ENCODE measurements at places on chromosomes 1 and 21.

- no peak for DNase-seq
These were observed 12.7 kb upstream of the TRAF3IP3 start for GRCh38 chr1:209743145-209743482.

- DNase-seq, result peak; percentile 41
These were observed 4.9 kb downstream of the MDM4 start for GRCh38 chr1:204520834-204521709.

- no peak for DNase-seq
These were observed 589.4 kb upstream of the ADGRL4 start for GRCh38 chr1:79595931-79596330.

DNA sequence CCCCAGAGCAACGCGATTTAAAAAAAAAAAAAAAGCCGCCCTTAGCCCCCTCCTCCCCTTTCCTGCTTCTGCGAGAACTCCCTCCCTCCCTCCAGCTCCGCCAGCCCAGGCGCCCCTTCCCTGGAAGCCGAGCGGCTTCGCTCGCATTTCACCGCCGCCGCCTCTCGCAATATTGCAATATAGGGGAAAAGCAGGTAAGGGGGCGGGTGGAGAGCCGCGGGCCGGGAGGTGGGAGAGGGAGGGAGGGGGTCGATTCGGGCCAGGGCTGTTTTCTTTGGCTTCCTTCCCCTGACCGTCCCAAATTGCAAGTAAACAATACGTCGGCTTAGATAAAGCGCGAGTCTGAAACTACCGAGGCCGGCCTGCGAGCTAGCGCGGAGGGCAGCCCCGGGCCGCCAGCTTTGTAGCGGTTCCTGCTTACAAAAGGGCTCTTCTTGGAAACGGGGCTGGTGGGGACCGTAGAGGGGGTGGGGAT lies 408 bp downstream of the LMO4 start:
- no peak for DNase-seq

- no peak for DNase-seq
These were observed 20.2 kb downstream of the SDC3 start for GRCh38 chr1:30888391-30888790.

Measured in stimulated activated CD4-positive, alpha-beta T cell treated with anti-CD3 and anti-CD28 coated beads, TNF-alpha, amount 100 ng/mL, for 4 hours (primary cell).